Tibial nerve (tissue), 4 donors: ENCODE measurements at places on chromosomes 1 and 21.
A peak's percentile ranks its signal among the peaks of the same experiment; 100 is the strongest.

GRCh38 chr1:11518016-11518701 lies 39.2 kb downstream of the DISP3 start:
- DNase-seq: no peak

DNA sequence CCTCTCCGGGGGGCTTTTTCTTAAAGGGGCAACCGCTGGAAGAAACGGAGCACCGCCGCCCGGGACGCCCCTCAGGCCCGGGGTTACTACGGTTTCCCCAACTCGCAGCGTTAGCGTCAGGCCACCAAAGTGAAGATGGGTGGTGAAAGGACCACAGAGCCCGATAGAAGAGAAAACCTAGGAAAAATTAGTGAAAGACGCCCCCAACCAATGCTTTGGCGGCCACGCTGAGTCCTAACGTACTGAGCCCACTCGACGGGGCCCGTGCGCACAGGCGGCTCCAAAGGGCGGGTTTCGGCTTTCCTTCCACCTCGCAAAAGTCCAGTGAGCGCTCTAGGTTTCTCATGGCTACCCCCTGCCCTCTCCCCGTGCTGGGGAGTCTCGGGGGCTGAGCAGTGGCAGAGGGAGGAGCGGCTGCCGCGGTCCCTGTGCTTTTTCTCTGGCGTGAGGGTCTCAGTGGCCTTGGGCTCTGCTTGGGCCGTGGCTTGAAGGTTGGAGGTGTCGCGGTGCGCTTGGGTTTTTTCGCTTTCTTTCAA lies 12.2 kb upstream of the SPEN start:
- DNase-seq: no peak

GRCh38 chr21:44299458-44300261 lies at the start of gene PFKL:
PFKL (plus strand) TSS chr21:44300053; CDS start chr21:44300106, 53 bp downstream.
- peak; percentile 45 for DNase-seq

- DNase-seq: peak; percentile 69
Observed at GRCh38 chr1:223175633-223176032, 32.6 kb upstream of the TLR5 start.

DNA sequence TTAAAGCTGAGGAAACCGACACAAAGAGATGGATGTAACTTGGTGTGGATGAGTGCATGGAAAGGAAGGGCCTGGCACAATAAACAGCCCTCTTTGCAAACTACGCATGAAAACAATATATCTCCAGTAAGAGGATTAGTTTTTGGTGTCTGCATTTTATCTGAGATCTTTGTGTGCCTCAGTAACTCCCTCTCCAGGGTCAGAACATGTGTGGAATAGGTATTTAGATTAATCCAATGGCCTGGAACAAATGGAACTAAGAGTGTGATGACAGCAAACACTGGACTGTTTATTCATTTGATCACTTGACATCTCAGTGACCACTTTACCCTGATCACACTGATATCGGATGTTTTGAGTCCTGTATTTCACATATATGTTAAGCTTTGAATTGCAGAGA lies 45.3 kb downstream of the AKNAD1 start:
- DNase-seq: no peak

DNA sequence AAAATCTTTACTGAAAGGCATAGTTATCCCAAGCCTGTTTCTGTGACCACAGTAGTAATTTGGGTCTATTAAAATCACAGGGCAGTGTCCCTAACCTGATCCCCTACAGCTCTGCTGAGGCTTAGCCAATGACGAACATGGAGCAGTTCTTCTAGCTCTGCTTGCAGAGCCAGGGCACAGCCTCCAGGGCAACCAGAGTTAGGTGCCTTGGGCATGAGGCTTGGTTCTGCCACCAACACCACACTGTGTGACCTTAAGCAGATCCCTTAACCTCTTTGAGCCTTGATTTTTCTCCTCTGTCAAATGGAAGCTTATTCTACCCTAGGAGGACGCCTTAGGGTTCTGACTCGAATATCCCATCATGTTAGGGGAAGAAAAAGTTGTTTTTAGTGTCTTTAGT lies 86.7 kb upstream of the TLR5 start:
- DNase-seq: no peak

DNA sequence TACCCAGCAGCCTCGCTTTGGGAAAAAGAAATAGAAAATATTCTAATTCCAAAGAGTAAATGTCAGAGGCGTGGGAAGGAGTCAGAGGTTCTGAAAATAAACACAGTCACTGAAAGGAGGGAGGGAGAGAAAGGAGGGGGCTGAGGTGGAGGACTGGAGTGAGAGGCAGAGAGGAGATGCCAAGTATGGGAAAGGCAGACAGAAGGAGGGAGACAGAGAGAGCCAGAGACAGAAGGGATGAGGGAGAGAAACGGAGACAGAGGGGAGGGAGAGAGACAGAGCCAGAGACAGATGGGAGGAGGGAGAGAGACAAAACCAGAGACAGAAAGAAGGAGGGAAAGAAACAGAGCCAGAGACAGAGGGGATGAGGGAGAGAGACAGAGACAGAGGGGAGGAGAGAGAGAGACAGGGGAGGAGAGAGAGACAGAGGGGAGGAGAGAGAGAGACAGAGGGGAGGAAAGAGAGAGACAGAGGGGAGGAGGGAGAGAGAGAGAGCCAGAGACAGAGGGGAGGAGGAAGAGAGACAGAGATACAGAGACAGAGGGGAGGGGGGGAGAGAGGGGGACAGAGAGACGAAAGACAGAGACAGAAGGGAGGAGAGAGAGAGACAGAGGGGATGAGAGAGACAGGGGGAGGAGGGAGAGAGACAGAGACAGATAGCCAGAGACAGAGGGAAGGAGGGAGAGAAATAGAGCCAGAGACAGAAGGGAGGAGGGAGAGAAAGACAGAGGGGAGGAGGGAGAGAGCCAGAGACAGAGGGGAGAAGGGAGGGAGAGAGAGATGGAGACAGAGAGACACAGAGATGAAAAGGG lies 525.5 kb downstream of the MATN1 start:
- no peak for DNase-seq

- DNase-seq: no peak
Observed at GRCh38 chr1:87149241-87150041, 179.2 kb upstream of the LMO4 start.

DNA sequence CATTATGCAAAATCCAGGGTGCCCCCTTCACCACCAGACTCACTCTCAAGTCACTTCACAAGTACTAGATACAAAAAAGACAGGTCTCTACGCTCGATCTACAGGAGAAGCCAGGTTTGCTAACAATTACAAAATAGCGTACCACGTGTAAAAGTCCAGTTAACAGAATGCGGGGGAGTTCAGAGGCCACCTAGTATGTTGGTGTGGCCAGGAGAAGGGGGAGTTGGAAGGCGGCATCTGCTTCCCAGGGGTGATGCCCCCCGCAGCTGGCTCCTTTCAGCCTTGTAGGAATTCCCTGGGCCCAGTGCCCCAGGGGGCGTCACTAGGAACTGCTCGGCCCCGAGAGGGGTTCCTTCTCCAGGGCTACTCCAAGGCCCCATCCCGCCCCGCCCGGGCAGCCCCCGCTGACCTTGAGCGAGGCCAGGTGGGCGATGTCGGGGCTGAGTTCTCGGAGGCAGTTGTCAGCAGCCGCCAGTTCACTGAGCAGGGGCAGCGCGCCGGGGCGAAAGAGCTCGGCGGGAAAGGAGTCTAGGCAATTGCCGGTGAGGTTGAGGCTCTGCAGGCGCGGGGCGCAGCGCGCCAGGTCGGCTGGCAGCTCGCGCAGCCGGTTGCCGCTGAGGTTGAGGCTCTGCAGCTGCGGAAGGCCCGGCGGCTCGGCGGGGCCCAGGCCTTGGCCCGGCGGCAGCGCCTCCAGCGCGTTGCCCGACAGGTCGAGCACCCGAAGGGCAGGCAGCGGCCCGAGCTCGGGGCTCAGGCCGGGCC lies 664 bp downstream of the LRRC47 start:
- no peak for DNase-seq

DNA sequence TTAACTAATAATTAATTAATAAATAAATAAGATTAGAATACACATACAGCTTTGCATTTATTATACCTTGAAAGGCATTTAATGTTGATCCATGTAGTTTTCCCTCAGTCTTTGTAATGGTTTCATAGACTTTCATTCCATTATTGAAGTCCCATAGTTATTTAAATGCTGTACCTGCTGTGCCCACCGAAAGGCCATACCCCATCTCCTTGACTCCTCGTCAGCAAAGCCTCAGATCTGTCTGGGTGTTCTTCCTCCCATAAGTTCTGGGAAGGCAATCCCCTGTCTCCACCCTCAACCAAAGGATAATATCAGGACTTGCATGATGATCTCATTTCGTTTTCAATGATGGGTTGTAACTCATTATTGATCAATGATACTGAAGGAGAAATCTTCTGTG lies 17.1 kb downstream of the CCN1 start:
- DNase-seq: no peak

GRCh38 chr1:32894019-32894600 lies 7.1 kb downstream of the TMEM54 start:
- no peak for DNase-seq

DNA sequence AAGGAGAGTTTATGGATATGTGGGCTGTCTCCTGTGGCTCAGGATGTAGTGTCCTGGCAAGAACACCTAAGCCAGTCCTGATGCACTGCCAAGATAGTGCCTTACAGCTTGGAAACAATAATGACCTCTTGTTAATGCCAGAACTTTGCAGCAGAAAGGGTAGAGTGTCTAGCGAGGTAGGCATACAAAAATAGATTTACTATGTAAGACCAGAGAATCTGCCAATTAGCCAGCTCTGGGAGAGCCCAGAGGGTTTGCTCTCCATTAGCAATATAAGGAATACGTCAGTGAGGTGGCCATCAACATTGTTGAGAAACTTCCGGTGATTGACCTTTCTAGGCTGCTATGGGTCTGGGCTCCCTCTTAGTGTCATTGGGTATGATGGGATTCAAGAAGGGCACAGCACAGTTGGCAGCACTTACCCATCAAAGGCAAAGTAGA lies 178.5 kb upstream of the GALNT2 start:
- DNase-seq: no peak
